ENCODE measurements at places on chromosomes 7 and 10.

- DNase-seq: no peak
Observed at GRCh38 chr7:13386741-13387140, 602.7 kb downstream of the ETV1 start.

- DNase-seq: no peak
Observed at GRCh38 chr10:79270466-79271246, 76.6 kb upstream of the PPIF start.

DNA sequence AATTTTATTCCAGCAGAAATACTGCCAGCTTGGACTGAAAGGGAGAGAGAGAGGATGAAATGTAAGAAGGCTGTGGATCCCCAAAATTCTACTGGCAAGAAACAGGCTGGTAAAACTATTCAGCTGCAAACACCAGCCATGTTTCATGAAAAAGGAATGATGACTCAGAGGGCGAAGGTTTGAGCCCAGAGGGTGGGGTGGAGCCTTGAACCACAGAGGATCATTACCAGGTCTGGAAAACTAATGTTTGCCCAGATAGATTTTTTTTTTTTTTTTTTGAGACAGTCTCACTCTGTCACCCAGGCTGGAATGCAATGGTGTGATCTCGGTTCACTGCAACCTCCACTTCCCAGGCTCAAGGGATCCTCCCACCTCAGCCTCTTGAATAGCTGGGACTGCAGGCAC, 41.7 kb upstream of the NRF1 start:
- DNase-seq: peak; percentile 98

GRCh38 chr10:29443745-29444523, 155.1 kb downstream of the LYZL1 start:
- DNase-seq: no peak

DNA sequence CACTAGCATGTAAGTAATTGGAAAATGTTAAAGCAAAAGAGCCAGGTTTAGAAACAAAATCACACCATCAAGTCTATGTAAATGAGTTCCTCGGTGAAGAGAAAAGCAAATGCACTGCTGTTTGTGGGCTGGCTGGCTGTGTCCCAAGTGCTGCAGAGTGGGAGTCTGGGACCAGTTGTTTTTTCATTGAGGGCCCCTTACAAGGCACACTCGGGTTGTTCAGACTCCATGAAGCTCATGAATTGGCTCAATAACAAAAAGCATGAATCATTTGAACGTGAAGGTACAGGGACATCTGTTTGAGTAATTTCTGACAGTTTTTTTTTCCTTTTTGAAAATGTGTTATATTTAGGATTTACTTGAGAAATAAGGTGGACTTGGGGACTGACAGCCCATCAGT, 28.0 kb downstream of the GRK5 start:
- peak; percentile 51 for DNase-seq

GRCh38 chr10:73907841-73908517, 3.0 kb upstream of the PLAU start:
- DNase-seq: peak; percentile 91

DNA sequence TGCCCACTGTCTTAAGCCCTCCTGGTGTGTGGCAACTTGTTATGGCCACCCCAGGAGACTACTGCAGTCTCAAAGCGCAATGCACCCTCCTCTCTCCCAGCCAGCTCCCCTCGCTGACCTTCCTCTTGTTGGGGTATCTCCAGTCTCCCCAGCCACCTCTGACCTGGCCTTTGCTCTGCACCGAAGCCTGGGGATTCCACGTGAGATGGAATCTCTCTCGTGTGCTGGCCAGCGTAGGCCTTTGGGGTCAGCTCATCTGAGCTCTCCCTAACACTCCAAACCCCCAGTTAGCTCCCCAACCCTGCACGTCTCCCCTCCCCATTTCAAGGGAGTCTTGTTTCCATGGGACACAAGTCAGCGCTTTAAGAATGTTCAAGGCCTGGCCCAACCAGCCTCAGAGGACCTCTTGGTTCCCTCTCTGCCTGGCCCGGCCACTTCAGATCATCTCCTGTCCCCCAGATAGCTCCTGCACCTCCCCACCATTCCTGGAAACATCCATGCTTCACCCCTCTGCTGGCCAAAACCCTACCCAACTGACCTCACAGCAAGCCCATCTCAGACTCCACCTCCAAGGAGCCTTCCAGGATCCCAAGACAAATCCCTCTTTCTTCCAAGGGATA, 11.2 kb downstream of the ITPRIP start:
- no peak for DNase-seq

- no peak for DNase-seq
Observed at GRCh38 chr10:62511656-62512055, 137.5 kb downstream of the ZNF365 start.

GRCh38 chr7:43823941-43824340, 45.4 kb downstream of the MRPS24 start:
- DNase-seq: no peak

- no peak for DNase-seq
Observed at GRCh38 chr7:128890306-128891109, 20.0 kb downstream of the KCP start.

- DNase-seq: no peak
Observed at GRCh38 chr7:105905910-105906568, 29.6 kb upstream of the ATXN7L1 start.

- peak; percentile 8 for DNase-seq
Observed at GRCh38 chr7:92421676-92422435, 25.4 kb upstream of the GATAD1 start.

- no peak for DNase-seq
Observed at GRCh38 chr7:77284005-77284404, 84.4 kb upstream of the FGL2 start.

DNA sequence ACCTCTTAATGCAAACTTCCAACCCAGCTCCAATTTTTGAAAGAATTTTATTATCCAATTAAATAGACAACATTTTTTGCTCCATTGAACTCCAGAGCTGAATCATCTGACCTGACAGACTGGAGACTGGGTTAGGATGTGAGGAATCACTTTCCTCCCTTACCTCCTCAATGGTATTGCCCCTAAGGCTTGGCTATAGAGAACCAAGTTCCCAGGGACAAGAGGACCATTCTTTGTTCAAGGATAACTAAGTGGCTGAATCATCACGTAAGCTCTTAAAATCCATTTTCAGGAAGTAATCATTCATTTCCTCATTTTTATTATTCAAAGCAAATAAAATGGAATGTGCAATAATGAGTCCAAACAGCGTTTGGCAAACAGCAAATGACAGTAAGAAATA, 335.1 kb downstream of the GATA3 start:
- DNase-seq: peak; percentile 89

- no peak for DNase-seq
Observed at GRCh38 chr7:36188266-36188665, 35.2 kb downstream of the EEPD1 start.

Data from M059J (cell line).